RWPE2 (cell line): ENCODE measurements at places on chromosomes 2 and 18.

DNA sequence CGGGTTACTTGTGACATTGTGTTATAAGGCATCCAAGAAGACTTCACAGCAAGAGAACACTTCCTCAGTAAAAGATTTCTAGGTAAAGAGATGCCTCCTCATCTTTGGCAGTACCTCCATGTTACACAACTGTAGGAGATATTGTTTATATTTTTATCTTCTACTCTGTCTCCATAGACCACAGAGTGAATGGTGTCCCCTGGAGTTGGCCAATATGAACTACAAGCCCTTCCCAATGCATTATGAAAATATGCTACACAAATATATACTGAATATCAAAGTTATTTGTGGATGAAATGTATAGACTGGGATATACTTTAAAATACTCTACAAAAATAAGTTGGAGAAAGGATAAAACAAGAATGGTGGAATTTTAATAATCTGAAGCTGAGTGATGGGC, 46.7 kb downstream of the MBOAT2 start:
- no peak for DNase-seq

DNA sequence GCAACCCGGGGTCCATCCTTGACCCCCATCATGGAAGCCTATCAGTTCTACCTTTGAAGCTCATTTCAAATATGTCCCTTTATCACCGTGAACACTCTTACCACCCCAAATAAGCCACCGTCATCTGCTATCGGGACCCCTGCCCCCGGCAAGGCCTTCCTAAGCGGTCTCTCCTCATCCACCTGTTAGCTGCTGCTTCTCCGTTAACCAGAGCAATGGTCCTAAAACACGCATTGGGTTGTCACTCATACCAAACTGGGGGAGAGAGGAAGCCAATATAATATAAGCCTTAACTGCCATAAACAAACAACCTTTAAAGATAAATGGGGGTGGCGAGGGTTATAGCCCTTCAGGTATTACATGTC, 680 bp downstream of the ASNSD1 start:
- DNase-seq, result no peak

- DNase-seq, result no peak
Observed at GRCh38 chr2:96260387-96261260, 5.2 kb downstream of the TMEM127 start.

DNA sequence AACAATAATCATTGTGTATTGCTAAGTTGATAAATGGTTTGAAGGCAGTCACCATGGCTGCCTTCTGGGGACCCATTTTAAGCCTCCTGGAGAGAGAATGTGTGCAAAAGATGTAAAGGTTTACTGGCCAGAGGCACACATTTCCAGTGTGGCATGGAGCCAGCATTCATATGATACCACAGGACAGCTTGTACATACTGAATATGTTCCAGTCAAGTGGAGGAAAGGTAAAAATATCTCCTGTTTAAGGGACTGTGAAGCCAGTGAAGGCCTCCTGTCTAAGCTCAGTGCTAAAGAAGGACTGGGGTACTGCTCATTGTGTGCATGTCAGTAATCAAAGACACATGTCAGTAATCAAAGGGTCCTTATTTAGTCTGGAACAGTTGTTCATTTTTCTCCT, 119.2 kb downstream of the BABAM2 start:
- no peak for DNase-seq

GRCh38 chr2:95122197-95122551, 566 bp upstream of the MRPS5 start:
- no peak for DNase-seq

- no peak for DNase-seq
Observed at GRCh38 chr18:49898421-49898820, 85.1 kb upstream of the ACAA2 start.

- no peak for DNase-seq
Observed at GRCh38 chr2:176138923-176139660, 9.6 kb downstream of the HOXD8 start.

- DNase-seq, result no peak
Observed at GRCh38 chr2:133643863-133644262, 75.6 kb upstream of the NCKAP5 start.

DNA sequence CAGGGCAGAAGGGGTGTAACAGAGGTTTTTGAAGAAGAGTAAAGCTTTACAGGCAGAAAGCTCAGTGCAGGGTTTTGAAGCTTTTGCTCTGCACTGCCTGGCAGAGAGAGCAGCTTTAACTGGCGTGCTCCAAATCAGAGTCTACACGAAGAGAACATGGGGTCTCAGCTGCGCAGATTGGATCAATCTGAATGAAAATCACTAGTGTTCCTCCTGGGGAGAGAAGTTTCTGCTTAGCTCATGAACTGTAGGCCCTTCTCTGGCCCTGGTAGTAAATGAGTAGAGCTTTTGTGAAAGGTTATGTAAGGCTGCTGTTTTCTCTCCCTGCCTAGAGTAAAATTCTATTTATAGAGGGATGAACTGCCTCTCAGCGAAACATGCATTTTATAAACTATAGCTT, 13.6 kb downstream of the DCC start:
- DNase-seq, result no peak

- DNase-seq, result no peak
Observed at GRCh38 chr2:146532509-146533147, 1312.2 kb upstream of the ACVR2A start.

DNA sequence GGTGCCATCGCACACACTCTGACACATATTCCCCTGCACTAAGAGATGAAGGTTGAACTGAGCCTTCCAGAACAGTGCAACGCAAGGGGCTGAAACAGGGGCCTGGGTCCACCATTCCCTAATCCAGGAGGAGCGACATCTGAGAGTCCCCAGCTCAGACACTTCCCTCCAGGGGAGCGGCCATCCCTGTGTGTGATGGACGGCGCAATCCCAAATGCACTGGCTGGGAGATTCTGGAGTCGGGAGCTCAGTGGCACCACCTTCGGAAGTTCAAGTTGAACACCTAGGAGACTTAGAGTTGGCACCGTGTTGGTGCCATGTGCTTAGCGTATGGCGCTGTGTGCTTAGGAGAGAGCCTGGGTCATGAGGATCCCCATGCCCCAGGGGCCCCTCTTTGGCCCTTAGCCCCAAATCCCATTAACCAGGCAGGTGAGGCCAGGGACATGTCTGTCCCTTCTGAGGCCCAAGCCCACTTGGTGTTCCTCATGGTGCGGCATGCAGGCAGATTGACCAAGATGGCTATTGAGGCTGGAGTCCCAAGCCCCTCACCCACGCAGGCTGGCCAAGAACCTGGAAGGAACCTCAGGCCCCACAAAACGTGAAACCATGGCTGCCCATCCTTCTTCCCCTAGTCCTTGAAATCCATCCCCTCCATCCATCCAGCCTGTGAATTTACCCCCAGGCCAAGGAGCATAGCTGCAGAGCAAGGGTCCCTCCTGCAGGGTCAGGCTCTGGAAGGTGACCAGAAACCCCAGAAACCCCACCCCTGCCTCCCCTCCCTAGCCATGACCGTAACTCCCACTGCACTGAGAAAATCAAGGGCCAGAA, 114.1 kb upstream of the OTOS start:
- DNase-seq, result no peak

- DNase-seq, result no peak
Observed at GRCh38 chr2:221449406-221449805, 122.7 kb downstream of the EPHA4 start.

DNA sequence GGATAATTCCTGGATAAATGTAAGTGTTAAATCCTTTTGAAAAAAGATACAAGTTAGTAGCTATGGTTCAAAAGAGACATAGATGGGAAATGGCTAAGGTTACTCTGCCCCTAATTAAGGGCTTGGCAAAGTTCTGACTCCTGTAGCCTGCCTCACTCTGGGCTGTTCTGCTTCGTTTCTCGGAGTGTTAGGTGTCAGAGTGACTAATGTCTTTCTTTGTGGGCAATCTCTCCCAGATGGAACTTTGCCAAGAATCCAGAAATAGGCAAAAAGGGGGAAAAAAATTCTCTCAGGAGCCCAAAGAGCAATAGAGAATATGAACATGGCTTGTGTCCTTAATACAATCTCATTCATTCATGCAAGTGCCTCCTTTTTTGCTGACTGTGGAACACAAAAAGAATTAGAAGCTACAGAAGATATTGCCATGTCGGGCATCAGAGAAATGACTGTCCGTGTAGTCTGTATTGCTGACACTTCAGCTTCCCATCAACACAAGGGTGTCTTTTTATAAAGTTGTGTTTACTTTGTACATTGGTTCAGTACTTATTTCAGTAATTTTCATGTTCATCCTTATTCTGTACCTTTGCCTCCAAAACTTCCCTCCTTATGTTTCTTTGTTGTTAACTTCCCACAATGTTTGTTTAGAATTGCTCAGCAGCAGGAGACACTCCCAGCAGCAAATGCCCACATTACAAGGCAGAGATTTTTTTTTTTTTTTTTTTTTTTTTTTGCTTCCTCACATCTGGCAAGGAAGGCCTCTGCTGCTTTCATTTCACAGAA, 134.0 kb downstream of the FTCDNL1 start:
- no peak for DNase-seq

DNA sequence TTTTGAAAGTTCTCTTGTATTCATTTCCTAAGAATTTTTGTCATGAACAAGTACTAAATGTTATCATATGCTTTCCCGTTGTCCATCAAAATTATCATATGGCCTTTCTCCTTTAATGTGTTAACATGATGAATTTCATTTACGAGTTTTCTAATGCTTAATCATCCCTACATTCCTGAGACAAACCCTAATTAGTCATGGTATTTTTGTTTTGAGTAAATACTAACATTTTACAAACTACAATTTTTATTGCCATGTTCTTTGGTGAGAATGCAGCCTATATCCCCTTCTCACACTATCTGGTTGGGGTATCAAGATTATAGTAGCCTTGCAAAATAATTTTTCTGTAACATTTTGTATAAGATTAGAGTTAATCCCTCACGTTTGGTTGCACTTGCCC, 14.5 kb downstream of the SMAD2 start:
- DNase-seq, result no peak

GRCh38 chr2:109130723-109130995, 1.7 kb downstream of the SH3RF3 start:
- DNase-seq, result no peak

DNA sequence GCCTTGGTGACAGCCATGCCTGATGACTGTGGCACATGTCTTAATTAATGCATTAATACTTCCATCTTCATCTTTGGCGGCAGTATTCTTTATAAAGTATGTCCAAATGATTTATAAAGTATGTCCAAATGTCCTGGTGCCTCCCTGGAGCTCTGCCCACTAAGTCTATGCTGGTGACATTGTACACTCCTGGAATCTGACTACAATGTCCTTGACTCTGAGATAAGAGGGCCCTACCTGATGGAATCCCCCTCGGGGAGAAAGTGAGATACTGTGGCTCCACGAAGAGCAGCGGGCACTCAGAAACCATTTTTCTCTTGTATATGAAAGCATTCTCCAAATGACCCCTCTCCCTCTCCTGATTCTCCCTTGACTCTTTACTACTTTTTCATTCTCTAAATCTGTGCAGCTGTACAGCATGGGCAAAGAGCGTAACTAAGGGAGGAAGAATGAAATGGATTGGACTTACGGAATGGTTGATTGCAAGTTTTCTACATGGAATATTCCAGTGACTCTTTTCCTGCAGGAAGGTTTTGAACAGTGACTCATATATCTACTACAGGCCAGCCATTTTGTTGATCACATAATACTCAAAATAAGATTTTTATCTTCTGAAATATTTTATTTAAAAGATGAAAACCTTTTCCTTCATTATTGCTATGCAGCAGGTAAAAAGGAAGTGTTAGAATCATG, 17.3 kb downstream of the RAB12 start:
- DNase-seq, result no peak

- DNase-seq, result no peak
Observed at GRCh38 chr2:163417596-163418337, 318.0 kb downstream of the FIGN start.

- no peak for DNase-seq
Observed at GRCh38 chr2:226256709-226257376, 542.8 kb downstream of the IRS1 start.

DNA sequence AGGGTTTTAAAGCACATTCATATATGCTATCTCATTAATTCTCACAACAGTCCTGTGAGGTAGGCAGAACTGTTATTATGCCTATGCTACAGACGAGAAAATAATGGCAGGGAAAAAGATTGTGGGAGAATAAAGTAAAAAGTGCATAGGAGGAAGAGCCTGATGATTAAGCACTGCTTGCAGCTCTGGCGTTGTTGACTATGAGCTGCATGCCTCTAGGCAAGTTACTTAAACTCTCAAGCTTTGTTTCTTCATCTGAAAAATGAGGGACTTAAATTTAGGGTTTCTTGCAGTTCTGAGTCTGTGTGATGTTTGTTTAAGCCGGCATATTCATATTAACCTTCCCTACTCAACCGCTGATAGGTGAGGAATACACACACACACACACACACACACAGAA, 51.6 kb upstream of the RAPH1 start:
- DNase-seq, result no peak

GRCh38 chr2:201698588-201699226, at the start of gene MPP4:
TSS of gene MPP4 (minus strand) at chr2:201698644. CDS start at chr2:201693954, 4,690 bp downstream.
- DNase-seq, result no peak

DNA sequence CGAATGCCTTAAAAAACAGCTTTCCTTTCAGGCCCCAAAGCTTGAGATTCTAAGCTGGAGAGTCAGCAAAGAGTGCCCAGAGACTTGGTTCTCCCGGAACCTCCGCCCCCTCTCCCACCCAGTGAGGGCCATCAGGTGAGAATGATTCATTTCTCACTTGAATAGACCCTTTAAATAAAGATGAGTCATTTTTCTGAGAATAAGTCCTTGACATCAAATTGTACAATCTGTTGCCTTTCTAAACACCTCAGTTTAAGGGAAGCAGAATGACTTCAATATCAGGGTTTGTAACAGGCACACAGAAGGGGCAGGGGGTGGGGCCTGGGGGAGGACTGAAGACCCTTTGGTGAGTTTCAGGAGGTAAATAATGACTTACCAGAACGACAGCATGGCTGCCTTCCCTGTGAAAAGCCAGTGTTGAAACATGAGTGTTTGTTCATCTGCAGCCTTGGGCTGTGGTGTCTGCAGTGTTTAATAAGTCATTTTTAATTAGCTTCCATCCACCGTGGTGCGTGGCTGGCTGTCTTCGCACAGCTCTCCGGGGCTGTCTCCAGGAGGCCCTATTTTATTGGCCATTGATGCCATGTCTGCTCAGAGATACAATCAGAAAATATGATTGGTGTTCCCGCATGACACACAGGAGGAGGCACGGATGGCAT, 134.9 kb upstream of the ZNF236 start:
- no peak for DNase-seq

- no peak for DNase-seq
Observed at GRCh38 chr18:79568543-79569205, 110.9 kb upstream of the CTDP1 start.

- DNase-seq, result no peak
Observed at GRCh38 chr2:10826026-10826425, 13.4 kb upstream of the PDIA6 start.

DNA sequence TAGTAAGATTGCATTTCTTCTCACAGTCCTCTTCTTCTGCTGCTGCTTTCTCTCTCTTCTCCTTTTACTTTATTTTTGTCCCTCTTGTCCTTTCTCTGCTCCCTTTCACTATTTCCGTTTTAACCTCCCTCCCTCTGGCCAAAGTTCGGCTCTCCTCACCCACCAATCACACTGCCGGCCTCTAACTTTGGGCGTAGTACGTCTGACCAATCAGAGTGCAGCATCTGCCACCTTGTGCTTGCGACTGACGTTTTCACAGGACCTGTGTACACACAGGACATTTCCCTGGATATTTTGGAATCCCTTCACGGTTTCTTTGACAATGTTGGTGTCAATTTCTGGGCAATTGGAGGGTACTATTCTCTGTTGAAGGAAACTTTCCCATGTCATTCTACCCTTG, 22.6 kb upstream of the ICOS start:
- DNase-seq, result no peak

GRCh38 chr2:9057939-9058761, 54.7 kb upstream of the MBOAT2 start:
- DNase-seq, result no peak

- no peak for DNase-seq
Observed at GRCh38 chr2:217864963-217865772, 137.6 kb downstream of the TNS1 start.
